Activated CD4-positive, alpha-beta T cell treated with anti-CD3 and anti-CD28 coated beads for 36 hours (primary cell): ENCODE measurements at places on chromosomes 5 and 9. TPM values are rescaled to one million over a fixed set of nuclear protein-coding genes. Genes with fewer than 3 reads are reported as not detected.

- H3K4me1 ChIP-seq = peaks cover 4% of the 10 kb centered on the region
- no peak for DNase-seq
- H3K4me3 ChIP-seq = no peak overlapping the region
- no peaks in the 10 kb centered on the region for H3K36me3 ChIP-seq
- peaks cover 3% of the 10 kb centered on the region for H3K27me3 ChIP-seq
These were observed 25.9 kb upstream of the BOD1 start for GRCh38 chr5:173642191-173642816.

DNA sequence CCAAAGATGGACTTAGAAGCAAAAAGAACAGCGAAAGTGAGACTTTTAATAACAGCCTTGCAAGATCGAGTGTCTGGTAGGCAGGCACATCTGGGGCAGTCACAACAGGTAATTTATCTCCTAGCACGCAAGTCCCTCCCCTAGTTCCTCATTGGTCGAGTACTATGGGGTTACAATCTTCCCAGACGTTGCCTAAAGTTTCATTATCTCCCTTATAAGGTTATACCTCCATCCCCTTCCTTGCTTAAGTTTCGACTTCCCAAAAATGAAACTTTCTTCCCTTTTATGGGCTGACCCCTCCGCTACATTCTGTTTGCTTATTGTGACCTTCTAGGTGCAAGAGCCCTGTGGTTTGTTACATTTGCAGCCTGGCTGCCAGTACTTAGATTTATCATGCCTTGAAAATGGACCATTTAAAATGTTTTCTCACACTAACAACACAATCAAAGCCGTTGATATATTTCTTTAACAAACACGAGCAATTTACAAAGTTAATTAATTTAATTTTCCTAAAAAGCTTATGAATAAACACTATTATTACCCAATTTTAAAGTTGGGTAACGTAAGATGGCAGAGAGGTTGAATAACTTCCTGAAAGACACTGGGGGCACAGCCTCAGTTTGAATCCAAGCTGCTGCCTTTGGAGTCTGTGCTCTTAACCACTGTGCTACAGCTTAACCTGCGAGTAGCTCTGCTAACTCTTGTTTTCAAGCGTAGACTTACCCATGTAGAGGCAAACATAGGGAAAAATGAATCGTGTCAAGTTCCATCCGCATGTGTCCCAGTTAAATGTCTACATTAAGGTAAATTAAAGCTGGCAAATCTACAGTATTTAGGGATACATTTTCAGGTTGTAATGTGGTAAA lies 91.7 kb downstream of the EDIL3 start:
- H3K4me3 ChIP-seq = no peak overlapping the region
- DNase-seq = no peak
- H3K36me3 ChIP-seq = no peaks in the 10 kb centered on the region
- no peaks in the 10 kb centered on the region for H3K27me3 ChIP-seq
- no peak overlapping the region for H3K27ac ChIP-seq
- H3K4me1 ChIP-seq = no peaks in the 10 kb centered on the region

DNA sequence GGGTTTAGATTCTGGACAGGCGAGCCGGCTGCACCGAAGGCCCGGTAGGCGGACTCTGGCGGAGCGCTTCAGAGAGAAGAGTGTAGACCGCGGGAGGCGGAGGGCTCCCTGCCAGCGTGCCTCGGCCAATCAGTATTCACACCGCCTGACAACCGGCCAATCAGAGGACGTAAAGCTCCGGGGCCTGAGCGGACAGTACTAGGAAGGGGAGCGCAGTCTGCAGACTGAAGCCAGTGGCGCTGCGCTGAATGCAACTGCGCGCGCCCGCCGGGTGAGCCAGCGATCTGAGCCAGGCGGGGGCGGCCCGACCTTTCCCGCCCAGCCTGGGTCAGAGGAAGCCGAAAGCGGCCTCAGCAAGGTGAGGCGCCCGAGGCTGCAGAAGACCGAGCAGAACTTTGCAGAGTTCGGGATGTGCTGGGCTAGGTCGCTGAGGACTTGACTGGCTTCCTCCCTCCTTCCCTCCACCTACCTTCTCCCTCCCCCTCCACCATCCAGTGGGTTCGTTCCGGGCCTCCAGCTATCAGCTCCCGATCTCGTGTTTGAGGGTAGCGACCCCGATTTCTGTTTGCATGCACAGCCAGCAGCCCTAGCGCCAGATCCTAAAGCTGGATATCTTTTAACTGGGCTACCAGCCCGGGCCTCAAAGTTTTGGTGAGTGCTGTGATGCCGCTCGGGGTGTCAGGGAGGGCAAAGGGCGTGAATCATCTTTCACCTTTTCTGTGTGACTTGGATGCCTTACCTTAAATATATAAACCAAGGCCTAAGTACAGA lies at the start of gene DMRT2:
Gene DMRT2 (plus strand): TSS at position 233 of the 771 bp plus-strand sequence. CDS start 1,257 bp downstream, outside the sequence.
- H3K4me1 ChIP-seq = peaks cover 53% of the 10 kb centered on the region
- H3K27me3 ChIP-seq = peaks cover 77% of the 10 kb centered on the region
- DNase-seq = peak; percentile 59
- peak within 1 kb of the TSS; percentile 10 for H3K4me3 ChIP-seq
- peaks cover 2% of the 10 kb centered on the region for H3K36me3 ChIP-seq

- no peak for DNase-seq
- no peak overlapping the region for H3K27ac ChIP-seq
- H3K4me1 ChIP-seq = no peaks in the 10 kb centered on the region
- H3K36me3 ChIP-seq = no peaks in the 10 kb centered on the region
- H3K27me3 ChIP-seq = no peaks in the 10 kb centered on the region
These were observed 90.6 kb downstream of the CNTLN start for GRCh38 chr9:17225407-17225806.

- no peak overlapping the region for H3K27ac ChIP-seq
- no peaks in the 10 kb centered on the region for H3K36me3 ChIP-seq
- DNase-seq = no peak
- H3K4me3 ChIP-seq = no peak overlapping the region
These were observed 126.3 kb downstream of the UNC13B start for GRCh38 chr9:35287987-35288632.

- no peak overlapping the region for H3K4me3 ChIP-seq
- H3K36me3 ChIP-seq = no peaks in the 10 kb centered on the region
- H3K4me1 ChIP-seq = no peaks in the 10 kb centered on the region
- DNase-seq = no peak
- H3K27me3 ChIP-seq = peaks cover 3% of the 10 kb centered on the region
- no peak overlapping the region for H3K27ac ChIP-seq
These were observed 342.7 kb upstream of the RIOK2 start for GRCh38 chr5:97525780-97526179.

PRDM12 gene
- 0.09 TPM for total RNA-seq

GALNT12 gene
- total RNA-seq = 10.2 TPM

RAB24 gene
- total RNA-seq = 21.0 TPM

PNPLA7 gene
- 3.6 TPM for total RNA-seq

PCDHB5 gene
- not detected for total RNA-seq

ORM2 gene
- not detected for total RNA-seq

ADRB2 gene
- 0.09 TPM for total RNA-seq

FOXI1 gene
- total RNA-seq = not detected

ENDOG gene
- 9.3 TPM for total RNA-seq
